Activated B cell treated with CpG ODN at 0.5 μM for 24 hours (primary cell): ENCODE measurements at places on chromosomes 3 and 15.

- no peak for DNase-seq
These were observed 14.2 kb upstream of the CLEC3B start for GRCh38 chr3:45011756-45012508.

DNA sequence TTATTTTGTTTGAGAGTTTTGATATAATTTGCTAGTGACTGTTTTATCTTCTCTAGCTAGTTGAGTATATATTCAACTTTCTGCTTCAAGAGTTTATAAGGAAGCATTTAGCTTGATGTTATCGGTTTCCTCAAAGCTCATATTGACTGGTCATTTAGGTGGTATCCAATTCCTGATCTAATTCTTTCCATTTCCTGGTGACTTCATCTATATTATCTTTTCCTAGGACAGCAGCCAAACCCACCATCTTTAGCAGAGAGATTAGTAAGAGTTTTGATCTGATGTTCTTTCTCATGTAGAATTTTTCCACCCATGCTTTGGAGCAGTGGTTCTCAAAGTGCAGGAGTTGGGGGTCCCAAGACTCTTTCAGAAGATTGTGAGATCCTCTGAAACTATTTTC is 148.6 kb upstream of the STT3B start:
- DNase-seq: no peak

DNA sequence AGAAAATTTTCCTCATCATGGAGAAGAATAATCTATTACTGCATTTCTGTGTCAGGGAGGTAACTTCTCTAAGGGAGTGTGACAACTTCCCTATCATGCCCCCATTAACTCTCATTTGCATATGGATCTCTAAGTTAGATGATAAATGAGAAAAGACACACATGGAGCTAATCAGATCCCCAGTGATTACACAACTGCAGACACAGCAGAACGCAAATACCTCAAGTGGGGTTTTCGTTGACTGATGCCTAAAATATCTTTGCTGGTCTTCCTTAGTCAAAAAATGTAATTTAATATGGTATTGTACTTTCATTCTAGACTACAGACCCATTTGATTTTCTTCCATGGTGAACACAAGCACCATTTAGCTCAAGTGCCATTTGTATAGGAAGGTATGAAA is 630.5 kb downstream of the TBL1XR1 start:
- no peak for DNase-seq

- DNase-seq: no peak
These were observed 19.9 kb downstream of the CLDN1 start for GRCh38 chr3:190302212-190302867.

DNA sequence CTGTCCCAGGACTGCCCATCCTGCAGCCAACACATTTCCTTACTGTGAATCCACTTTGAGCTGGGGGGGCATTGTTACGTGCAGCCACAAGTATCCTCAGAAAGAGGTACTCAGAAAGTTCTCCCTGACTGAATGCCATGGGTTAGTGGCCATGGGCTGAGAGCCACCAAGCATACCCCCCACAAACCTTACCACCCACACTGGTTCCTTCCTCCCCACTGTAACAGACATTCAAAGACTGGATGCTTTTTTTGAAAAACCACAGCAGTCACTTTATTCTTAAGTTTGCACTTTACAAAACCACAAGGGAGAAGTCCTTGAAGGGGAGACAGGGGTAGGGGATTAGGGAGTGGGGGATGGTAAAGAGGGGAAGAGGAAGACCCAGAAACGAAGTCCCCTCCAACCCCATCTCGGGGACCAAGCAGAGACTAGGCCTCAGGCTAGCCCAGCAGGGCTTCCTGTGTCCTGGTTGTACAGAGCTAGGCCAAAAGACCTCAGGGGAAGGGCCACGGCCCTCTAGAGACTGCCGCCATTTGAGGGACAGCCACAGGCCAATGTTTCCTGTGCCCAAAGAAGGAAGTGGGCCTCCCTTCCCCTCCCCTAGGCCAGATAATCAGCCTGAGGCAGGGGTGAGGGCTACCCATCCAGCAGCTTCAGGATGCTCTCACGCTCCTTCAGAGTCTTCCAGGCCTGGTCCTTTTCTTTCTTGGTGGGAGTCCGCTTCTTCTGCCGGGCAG is 10.1 kb upstream of the CAMK1 start:
- peak; percentile 30 for DNase-seq

GRCh38 chr3:18968120-18968519 is 180.2 kb upstream of the KCNH8 start:
- DNase-seq: no peak

GRCh38 chr3:57864853-57865252 is 108.7 kb downstream of the SLMAP start:
- no peak for DNase-seq

DNA sequence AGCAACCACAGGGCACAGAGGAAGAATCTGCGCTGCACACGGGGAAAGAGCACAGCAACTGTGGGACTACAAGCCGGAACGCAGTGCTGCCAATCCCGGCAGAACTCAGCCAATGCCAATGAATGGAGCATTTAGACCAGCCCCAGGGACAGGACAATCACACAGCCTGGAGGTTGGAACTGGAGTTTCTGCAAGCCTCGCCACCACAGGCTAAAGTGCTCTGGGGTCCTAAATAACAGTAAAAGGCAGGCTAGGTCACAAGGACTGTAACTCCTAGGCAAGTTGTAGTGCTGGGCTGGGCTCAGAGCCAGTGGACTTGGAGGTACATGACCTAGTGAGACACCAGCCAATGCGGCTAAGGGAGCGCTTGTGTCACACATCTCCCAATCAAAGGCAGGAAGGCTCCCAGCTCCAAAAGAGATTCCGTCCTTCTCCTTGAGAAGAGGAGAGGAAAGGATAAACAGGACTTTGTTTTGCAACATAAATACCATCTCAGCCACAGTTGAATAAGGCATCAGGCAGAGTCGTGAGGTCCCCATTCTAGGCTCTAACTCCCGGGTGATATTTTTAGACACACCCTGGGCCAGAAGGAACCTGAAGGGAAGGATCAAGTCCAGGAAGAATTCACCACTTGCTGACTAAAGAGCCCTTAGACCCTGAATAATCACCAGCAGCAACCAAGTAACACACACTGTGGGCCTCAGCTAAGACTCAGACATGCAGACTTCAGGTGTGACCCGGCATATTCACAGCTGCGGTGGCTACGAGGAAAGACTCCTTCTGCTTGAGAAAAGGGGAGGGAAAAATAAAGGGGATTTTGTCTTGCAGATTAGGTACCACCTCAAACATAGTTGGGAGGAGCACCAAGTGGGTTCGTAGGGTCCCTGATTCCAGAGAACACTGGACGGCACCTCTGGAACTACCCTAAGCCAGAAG is 85.5 kb upstream of the XXYLT1 start:
- no peak for DNase-seq

GRCh38 chr15:67124111-67124510 is 58.7 kb downstream of the SMAD3 start:
- no peak for DNase-seq

- no peak for DNase-seq
These were observed 14.4 kb upstream of the ATP13A4 start for GRCh38 chr3:193569119-193569518.

- DNase-seq: no peak
These were observed 64.0 kb downstream of the SLC9C1 start for GRCh38 chr3:112230033-112230432.

DNA sequence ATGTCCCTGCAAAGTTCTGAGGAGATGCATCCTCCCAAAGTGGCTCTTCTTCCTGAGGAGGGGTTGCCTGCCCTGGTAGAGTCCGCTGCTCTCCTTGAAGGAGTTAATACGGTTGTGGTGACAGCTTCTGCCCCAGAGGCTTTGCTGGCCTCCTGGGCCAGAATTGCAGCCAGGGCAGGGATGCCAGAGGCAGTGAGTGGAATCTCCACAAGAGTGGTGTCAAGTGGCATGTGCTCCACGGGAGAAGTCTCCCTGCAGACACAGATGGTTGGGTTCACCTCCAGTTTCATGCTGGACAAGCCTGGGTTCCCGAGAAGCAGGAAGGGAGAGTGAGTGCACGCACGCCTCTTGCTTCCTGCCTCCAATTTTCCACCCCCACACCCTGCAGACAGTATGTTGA is 105.5 kb downstream of the SLC25A26 start:
- no peak for DNase-seq

GRCh38 chr3:187319699-187320302 is 28.3 kb upstream of the MASP1 start:
- no peak for DNase-seq

DNA sequence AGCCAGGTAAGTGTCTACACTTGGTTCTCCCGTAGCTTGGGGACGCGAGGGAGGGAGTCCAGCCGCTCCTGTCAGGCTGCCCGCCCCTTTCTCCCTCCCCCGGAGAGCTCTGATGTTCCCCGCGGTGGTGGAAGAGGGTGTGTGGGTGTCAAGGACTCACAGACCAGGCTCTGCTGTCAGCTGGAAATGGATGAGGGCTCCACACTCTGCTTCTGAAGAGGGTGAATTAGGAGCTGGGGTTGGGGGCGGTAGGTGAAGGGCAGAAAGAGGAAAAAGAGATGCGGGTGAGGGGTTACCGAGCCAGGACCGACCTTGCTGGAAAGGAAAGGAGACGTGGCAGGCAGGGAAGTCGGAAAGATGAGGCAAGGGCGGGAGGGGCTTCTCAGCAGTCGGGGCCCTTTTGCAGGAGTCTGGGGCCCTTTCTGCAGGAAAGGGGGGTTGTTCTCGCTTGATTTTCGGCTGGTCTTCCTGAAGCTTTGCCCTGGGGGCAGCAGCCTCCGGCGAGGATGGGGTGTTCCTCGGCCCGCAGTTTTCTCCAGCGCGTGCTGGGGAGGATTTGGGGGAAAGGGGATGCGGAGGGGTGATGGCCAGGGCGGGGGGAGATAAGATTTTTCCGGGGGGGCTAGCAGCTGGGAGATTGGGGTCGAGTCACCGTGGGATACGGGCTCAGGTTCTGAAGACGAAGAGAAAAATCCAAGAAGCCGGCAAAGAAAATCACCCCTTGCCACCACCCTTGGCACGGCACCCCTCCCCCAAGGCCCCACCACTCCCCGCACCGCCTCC is 602 bp upstream of the BAHD1 start:
- peak; percentile 39 for DNase-seq

DNA sequence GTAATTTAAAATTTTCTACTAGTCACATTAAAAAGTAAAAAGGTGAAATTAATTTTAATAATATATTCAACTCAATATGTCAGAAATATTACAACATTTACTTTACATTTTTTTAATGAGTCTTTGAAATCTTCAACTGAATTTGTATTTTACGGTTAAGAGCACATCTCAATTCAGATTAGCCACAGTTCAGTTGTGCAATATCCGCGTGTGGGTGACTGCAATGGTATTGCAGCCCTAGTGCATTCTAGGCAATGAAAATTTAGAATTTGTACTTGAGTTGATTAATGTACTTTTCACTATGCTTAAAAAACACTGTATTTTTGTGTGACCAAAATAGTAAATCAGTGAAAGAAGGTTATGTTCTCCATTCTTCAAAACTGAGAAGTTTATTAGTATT is 57.3 kb downstream of the CEP63 start:
- DNase-seq: no peak

DNA sequence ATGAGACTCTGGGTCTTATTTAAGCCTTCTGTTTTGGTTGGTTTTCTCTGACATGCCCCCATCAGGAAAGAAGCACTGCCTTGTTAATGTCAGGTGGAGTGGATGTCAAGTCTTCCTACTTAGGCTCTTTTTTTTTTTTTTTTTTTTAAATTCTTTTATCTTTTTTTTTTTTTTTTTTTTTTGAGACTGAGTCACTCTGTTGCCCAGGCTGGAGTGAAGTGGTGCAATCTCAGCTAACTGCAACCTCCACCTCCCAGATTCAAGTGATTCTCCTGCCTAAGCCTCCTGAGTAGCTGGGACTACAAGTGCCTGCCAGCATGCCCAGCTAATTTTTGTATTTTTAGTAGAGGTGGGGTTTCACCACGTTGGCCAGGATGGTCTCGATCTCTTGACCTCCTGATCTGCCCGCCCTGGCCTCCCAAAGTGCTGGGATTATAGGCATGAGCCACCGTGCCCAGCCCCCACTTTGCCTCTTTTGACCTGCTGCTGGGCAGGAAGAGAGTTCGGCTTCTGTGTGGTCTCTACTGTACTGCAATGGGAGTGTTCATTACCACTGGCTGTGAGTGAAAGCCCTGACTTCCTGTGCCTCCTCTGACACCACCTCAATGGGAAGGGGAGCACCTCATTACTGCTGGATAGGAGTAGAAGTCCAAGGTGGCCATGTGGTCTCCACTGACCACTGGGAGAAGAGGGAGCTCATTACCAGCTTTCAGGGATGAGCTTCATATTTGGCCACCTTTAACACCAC is 10.9 kb downstream of the CTDSPL start:
- no peak for DNase-seq

DNA sequence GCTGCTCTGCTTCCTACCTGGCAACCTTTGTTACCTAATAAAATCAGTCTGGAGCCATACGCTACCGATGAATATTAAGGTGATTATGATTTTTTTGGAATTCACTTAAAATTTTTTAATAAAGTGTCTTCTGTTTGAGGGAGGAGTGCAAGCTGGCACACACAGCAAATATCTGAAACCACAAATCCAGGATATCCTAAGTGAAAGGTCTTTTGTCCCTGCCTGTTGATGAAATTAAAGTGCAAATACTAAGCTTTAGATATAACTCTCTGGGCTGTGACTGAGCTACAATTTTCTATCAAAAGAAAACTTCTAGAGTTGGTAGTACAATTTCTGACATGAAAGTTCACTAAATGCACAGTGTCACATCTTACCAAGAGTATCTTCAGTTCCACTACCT is 23.7 kb downstream of the HACD2 start:
- no peak for DNase-seq

GRCh38 chr15:68721886-68722285 is 98.8 kb downstream of the ANP32A start:
- no peak for DNase-seq

DNA sequence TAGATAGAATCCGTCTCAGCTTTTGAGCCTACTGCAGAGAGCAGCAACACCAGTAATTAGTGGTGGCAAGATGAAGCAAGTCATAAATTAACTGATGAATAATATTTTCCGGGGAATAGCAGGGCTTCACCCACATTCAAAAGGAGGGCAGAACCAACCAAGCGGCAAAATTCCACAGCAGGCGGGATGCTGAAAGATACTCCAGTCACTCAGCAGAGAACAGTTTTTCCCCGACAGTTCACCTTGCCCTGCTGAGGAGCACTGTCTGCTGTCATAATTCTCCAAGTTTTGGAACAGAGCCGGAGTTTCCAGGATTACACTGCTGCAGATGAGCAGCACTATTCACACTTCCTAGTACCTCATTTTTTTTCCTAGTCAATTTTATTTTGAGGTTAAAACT is 274.7 kb downstream of the CD47 start:
- no peak for DNase-seq

DNA sequence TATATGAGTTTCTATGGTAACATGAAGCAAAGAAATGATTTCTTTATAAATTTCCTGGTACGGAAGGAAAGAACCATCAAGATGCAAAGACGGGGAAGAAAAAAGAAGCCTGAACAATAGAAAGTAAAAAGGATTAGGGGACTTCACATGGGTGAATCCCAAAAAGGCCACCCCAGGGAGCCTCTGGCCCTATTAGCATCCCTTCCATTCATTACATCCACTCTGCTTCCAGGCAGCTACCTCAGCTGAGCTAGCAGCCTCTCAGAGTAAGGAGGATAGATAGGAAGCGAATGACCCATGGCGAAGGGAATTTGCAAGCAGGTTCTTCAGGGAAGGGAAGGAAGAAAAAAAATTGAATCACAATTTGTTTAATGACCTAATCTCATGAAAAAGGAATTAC is 81.6 kb downstream of the GABRB3 start:
- DNase-seq: no peak

GRCh38 chr15:84862214-84862975 is 22.1 kb upstream of the SLC28A1 start:
- no peak for DNase-seq
